ENCODE measurements at places on chromosomes 3 and 15.

DNA sequence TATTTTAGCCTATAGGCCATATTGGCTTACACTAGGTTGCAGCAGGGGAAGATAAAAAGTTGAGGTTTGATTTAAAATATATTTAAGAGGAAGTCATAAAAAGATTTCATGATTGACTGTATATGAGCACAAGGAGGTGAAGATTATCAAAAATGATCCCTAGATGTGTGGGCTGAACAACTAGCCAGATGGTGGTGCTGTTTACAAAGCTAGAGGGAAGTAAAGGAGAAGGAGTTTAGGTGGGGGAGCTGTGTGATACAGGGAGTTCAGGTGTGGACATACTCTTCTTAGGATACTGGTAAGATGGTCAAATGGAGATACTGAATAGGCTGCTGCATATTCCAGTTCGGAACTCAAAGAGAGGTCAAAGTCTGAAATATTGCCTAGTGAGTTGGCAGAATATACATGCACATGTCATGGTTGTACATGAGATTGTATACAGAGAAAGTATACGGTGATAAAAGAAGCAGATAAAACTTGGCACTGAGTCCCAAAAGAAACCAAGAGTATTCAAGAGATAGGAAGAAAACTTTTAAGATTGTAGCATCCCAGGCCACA lies 727.8 kb downstream of the NLGN1 start:
- DNase-seq, result peak; percentile 40

- DNase-seq, result no peak
Observed at GRCh38 chr3:194756791-194757325, 71.2 kb downstream of the FAM43A start.

DNA sequence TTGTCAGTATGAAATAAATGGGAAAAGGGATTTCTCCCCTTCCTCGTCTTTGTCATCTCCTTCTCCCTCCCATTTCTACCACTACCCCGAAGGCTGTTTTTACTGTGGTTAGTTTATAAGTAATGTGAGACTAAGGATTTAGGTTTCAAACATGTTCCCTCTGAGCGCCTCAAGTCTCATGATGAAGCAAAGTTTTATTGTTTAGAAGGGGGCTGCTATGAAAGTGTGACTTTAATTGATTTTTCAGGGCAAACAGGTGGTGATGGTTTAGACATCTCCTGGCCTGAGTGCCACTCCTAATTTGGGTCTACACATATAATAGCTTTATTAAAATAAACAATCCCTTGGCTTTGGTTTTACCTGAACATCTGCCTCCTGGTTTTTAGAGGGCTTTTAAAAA lies 185.5 kb downstream of the MCTP2 start:
- no peak for DNase-seq

- DNase-seq, result no peak
Observed at GRCh38 chr3:196721097-196721496, 8.9 kb downstream of the PIGX start.

- no peak for DNase-seq
Observed at GRCh38 chr15:33638453-33638852, 327.7 kb downstream of the RYR3 start.

GRCh38 chr3:81554388-81554787 lies 207.1 kb downstream of the GBE1 start:
- no peak for DNase-seq

- no peak for DNase-seq
Observed at GRCh38 chr3:123668906-123669305, 84.1 kb upstream of the HACD2 start.

DNA sequence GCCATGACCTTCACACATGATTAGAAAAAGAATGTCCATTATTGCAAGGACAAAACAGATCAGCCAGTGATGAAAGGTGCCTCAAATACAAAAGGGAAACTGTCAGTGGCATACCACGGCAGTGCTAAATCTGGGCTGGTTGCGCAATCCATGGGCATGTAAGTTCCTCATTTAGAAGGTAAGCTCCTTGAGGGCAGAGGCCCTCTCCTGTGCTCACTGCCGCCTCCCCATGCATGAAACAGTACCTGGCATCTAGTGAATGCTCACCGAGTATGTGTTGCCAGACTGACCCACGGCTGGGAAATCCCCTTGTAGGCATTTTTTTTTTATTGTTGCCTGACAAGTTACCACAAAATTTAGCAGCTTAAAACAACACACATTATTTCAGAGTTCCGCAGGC lies 312.1 kb upstream of the CHRM5 start:
- DNase-seq, result no peak

DNA sequence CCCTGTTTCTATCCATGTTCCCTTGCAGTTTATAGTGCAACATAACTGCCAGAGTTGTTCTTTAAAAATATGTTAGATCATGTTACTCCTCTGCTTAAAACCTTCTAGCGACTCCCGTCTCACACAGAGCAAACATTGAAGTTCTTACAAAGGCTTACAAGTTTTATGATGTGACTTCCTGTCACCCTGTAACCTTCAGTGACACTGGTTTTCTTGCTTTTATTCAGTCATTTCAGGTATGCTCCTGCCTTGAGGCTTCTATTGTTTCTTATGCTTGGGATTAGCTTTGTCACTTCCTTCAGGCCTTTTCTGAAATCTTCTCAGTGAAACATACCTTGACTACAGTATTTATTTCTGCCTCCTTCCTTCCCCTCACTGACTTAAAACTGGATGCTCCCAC lies 252.1 kb downstream of the DOCK3 start:
- no peak for DNase-seq

- no peak for DNase-seq
Observed at GRCh38 chr3:10340046-10340445, 19.1 kb upstream of the SEC13 start.

DNA sequence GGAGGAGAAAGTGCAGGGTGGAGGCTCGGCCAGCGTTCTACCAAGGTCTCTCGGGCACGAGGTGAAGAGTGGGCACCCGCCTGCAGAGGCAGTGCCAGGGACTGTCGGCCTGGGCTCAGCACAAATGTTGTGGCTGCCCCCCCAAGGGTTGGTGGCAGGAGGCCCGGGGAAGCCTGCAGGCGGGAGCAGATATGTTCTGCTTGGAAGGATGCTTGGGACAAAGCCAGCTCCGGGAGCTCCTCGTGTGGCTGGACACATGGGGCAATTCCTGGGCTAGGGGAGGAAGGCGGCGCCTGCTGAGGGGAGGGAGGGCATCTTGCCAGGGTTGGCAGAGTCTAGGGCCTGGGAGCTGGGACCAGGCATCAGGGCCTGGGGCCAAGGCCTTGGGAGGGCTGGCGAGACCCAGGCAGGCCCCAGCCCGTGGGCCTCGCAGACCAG lies 30.4 kb upstream of the FBLN2 start:
- no peak for DNase-seq

DNA sequence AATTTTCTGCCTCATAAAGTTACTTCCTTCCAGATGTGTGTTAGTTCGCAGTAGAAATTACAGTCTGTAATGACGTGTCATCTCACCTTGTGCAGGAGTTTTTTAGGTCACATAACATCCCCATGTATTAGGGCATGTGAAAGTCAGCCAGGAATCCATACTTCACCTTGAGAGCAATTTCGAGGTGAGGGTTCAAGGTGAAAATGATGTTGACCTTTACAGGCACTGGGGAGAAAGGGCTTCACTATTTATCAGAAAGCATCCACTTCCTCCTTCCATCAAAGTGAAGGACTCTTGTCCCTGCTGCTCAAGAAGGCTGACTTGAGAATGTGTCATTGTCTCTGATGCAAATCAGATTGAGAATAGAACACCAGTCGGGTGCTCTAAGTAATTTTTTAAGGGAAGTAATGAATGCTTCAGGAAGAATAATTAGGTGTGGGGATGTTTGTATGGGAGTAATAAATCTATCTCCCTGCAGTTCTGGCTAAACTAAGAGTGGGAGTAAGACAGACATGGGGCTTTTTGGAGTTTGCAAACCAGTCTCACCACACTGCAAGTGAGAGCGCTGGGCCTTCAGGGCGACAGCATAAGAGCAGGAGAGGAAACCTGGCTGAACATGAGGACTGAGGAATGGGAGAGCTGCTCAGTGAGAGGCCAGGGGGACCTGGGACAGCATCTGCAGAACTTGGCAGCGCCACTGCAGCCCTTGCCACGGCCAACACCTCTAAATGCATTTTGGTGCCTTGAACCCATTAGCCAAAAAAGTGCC lies 85.9 kb upstream of the IL12A start:
- no peak for DNase-seq

GRCh38 chr3:134029734-134030378 lies at the start of gene SLCO2A1:
Gene SLCO2A1 (minus strand): TSS chr3:134029925. CDS start chr3:134029802, 123 bp downstream.
- DNase-seq, result peak; percentile 18

All from NCI-H510A treated with DMSO at 0.1 percent for 48 hours (cell line).